Kidney (tissue), 22 donors: ENCODE measurements at places on chromosomes 12 and 14.

GRCh38 chr12:25155022-25155576, 39.9 kb downstream of the DNAI7 start:
- no peak for DNase-seq

DNA sequence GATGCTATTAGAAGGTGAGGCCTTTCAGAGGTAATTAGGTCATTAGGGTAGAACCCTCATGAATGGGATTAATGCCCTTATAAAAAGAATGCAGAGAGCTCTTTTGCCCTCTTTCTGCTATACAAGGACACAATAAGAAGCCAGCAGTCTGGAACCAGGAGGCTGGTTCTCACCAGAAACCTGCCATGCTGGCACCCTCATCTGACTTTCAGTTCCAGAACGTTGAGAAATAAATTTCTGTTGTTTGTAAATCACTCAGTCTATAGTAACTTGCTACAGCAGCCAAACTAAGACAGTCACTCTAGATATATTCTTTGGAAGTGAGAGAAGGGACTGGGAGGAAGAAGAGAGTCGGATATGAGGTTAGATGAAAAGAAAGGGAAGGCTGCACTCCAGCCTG, 125.0 kb upstream of the MYF6 start:
- no peak for DNase-seq

GRCh38 chr12:91993287-91994017, 152.2 kb downstream of the BTG1 start:
- no peak for DNase-seq

- DNase-seq = no peak
These were observed 930.5 kb upstream of the NOVA1 start for GRCh38 chr14:27528328-27528727.

DNA sequence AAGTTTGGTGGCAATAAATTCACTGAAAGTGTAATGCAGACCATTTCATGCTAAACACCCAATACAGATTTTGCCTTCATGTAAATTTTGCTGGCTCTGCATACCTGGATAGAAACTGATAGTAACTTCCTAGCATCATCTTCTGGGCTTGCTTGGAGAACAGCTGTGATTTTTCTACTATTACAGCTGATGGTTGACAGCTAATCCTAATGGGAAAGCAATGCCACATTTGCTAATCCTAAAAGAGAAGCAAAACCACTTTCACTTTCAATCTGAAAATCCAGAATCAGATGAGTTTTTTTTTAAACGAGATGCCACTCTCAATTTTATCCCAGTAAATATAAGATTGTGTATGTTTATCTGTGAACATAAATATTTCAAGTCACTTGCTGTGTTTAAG, 1035.9 kb downstream of the TRHDE start:
- no peak for DNase-seq

DNA sequence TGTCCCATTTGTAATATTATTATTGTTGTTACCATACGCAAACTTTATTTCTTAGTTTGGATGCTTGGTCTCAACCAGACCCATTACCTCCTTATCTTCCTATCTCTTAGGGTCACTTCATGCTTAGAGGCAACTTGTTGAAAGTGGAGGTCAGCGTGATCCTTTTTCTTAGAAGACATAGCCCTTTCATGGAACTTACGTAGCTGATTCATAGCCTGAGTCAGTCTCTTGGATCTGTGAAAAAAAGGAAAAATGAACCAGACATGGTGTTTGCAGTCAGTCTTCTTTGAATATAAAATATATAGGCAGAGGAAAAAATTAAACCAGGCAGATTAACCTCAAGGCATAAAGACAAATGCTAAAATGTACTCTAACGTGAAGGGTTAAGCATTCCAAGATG, 613.7 kb downstream of the DIO2 start:
- DNase-seq = no peak

GRCh38 chr12:21614506-21614905, 9.9 kb upstream of the GYS2 start:
- DNase-seq = no peak

DNA sequence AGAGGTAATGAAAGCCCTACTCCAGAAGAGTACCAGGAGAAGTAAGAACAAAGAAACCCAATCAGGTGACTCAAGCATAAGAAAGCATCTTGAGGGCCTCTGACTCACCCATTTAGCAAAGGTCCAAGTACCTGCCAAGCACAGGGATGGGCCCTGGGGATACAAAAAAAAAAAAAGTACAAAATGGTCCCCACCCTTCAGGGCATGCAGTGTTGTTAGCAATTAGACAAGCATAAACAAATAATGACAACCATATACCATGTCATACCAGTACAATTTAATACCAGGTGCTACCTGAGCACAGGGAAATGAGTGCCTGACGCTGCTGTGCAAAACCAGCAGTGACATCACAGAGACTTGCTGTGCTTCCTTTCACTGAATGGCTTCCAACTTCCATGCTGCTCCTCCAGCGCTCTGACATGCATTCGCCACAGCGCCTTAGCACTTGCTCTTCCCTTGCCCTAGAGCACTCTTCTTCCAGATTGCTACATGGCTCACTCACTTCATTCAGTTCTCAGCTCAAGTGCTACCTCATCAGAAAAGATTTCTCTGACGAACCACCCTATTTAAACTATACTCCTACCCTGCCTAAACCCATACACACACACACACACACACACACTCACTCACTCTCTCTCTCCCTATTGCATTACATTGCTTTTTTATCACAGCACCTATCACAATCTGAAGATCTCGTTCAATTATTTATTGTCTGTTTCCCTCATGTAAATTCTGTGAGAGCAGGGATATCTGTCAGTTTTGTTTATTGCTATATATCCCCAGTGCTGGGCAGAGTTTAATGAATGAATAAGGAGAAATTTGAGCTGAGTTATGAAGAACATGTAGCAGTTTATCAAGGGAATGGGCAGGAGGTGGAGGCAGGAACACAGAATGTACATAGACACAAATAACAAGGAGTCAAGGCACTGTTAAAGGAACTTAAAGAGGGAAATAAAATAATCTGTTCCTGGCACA, 12.9 kb upstream of the EPS8 start:
- no peak for DNase-seq

DNA sequence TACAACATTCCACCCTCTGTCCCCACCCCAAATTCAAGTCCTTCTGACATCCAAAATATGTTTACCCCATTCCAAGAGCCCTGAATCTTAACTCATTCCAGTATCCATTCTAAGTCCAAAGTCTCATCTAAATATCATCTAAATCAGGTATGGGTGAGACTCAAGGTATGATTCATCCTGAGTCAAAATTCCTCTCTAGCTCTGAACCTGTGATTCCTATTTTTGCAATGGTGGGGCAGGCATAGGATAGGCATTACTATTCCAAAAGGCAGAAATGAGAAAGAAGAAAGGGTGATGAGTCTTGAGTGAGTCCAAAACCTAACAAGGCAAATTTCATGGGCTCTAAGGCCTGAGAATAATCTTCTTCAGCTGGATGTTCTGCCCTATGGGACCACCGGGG, 140.3 kb upstream of the FAR2 start:
- no peak for DNase-seq

DNA sequence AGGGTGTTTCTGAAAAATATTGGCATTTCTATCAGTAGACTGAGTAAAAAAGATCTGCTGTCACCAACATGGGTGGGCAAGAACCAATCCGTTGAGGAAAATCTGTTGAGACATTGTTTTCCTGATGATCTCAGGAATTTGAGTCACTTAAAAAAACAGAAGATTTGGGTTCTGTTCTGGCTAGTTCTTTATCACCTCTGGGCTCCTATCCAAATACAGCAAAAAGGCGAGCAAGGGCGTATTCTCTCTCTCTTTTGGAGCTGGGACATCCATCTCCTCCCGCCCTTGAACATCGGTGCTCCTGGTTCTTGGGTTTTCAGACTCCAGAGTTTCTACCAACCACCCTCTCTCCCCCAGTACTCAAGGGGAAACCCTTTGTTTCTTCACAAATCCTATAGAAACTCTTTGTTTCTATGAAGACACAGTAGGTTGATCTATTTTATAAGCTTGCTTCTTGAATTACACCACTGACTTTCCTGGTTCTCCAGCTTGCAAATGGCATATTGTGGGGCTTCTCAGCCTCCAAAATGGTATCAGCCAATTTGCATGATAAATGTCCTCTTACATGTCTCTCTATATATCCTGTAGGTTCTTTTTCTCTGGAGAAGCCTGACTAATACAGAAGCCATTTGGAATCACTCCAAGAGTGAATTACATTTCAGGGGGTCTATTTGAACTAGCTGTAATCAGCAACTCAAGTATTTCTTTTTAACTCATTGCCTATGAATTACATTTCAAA, 263.9 kb upstream of the TMTC1 start:
- DNase-seq = peak; percentile 28

GRCh38 chr12:66065641-66066136, 64.9 kb downstream of the LLPH start:
- peak; percentile 14 for DNase-seq

DNA sequence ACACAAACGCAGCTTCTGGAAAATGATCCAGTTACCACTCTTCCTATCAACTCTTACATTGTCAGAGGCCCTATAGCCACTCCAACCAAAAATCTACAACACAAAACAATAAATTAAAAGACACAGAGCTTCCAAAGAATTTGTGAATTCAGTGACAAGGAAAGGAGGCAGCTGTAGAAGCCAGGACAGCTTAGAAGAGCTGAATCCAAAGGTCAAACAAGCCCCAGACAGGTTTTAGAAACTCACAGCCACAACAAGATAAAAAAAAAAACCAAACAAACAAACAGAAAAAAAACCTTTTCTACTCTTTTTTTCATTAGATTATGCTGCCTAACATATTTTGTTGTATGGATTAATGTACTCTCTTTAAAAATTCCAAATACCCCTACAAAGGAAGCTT, 94.4 kb downstream of the KIF21A start:
- no peak for DNase-seq

GRCh38 chr14:100078216-100078803, 13.1 kb downstream of the EVL start:
- no peak for DNase-seq

DNA sequence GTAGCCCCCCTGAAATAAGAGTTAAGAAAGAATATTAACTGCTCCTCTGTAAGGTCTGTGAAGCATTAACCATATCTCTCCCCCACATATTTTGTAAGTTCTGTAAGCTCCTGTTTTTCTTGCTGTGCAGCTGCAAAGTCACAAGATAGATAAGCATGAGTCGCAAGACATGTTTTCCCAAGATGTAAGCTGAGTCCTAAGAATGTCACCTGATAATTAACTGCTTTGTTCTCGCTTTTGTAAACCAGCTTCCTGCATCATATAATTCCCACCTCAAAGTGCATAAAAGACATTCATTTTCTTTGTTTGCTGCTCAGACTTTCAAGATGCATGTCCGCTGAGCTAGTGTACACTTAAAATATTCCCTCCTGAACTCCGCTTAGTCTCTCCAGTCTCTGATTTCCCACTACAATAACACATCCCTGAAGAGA, 27.0 kb upstream of the PHC1 start:
- DNase-seq = peak; percentile 8

DNA sequence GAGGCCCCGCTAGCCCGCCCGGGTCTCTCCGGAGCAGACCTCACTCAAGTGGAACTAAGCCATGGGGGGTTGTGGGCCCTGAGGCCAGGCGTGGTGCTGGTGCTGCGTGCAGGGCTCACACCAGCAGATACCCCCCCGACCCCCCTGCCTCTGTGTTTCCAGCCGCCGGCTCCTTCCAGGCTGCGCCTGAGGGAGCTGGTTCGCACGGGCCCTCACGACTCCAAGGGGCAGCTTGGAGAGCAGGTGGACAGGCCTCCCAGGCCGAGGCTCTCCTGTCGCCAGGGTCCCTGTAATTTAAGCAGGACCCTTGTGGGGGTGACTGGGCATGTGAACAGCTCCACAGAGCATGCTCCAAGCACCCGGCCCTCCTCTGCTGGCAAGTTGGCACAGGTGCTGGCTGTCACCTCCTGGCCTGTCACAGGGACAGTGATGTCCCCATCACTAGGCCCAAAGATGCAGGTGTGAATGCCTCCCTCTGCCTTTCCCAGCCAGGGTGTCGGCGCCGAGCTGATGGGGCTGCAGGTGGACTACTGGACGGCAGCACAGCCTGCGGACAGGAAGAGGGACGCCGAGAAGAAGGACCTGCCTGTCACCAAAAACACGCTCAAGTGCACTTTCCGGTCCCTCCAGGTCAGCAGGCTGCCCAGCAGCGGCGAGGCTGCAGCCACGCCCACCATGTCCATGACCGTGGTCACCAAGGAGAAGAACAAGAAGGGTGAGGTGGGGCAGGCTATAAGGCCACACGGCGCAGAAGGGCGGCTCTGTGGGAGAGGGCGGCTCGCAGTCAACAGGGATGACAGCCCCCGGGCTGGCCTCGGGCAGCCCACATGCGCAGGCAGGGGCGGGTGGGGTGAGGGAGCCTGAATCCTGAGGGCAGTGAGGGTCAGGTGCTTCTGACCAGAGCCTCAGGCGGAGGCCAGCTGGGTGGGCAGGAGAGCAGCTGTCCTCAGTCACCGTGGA, 5.9 kb upstream of the TEX22 start:
- DNase-seq = peak; percentile 55

GRCh38 chr14:24054324-24054641, 2.5 kb downstream of the CARMIL3 start:
- DNase-seq = no peak

DNA sequence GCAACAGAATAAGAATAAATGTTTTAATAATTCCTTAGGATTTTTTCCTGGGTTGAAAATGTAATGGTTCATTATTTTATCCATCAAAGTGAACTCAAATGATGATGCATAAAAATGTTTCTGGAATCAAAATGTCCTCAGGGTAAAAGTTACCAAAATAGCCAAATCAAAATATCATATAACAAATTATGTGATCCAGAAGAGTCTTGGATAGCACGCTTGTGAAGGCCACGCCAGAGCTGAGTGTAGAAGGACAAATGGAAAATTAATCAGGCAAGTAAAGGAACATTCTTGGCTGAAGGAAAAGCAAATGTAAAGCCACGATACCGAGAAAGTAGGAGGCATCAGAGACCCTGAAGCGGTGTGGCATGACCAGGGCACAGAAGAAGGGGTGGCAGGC, 169.2 kb downstream of the CAPZA3 start:
- no peak for DNase-seq

DNA sequence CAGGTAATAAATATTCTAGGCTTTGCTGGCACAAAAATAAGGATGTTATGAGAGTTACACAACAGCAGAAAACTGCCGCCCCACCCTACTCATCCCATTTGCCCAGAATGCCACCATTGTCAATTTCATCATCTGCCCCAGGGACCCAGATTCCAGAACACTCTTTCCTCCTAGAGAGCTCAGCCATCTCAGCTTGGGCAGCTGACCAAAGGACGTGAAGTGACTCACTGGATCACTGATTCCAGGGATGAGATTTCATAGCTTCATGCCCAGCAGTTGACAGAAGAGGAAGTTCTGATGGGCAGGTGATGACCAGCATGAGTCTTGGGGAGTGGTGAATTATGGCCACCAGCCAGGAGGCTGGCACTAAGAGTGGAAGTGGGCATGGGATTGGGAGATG, 450.3 kb downstream of the RMST start:
- DNase-seq = no peak
